ENCODE measurements at places on chromosomes 6 and 20.

- DNase-seq = peak; percentile 45
Measured at GRCh38 chr6:138017166-138017757, 90.0 kb downstream of the PERP start.

GRCh38 chr6:30163918-30164654 lies 740 bp downstream of the TRIM15 start:
- no peak for DNase-seq

GRCh38 chr6:53581856-53582255 lies 37.0 kb upstream of the GCLC start:
- DNase-seq = no peak

GRCh38 chr6:16168858-16169257 lies 40.0 kb downstream of the MYLIP start:
- peak; percentile 78 for DNase-seq

DNA sequence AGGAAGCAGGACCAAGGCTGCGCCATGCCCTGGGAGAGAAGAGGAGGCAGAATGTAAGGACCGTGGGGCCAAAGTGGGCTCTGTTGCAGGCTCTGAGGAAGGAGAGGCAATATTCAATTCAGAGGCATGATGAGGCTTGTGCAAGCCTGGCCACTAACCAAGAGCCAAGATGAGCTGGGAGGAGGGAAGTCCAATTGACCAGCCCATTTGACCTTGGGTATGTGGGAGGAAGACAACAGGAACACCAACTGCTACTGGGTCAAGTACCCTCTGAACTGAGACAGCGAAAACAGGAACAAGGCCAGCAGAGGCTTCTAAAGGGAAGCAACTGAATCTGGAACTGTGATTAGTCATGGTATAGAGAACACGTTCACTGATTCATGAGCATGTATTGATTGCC lies 779.6 kb downstream of the MAFB start:
- peak; percentile 34 for DNase-seq

DNA sequence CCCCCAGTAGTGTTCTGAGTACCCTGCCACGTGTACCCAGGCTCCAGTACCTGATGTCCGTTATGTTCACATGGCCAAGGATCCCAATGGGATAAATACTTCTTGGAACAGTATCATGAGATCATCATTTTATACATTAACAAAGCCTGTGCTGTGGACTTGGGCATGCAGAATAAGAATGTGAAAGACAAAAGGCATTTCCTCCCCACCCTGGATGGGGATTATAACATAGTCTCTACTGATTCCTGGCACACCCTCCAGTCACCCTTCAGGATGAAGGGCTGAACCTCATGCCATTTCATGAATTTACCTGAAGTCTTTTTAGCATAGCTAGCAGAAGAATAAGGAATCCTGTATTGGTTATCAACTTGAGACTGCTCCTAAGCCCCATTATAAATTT lies 2.8 kb downstream of the TNFRSF21 start:
- no peak for DNase-seq

GRCh38 chr6:80280262-80281010 lies 174.0 kb downstream of the BCKDHB start:
- DNase-seq = peak; percentile 6

DNA sequence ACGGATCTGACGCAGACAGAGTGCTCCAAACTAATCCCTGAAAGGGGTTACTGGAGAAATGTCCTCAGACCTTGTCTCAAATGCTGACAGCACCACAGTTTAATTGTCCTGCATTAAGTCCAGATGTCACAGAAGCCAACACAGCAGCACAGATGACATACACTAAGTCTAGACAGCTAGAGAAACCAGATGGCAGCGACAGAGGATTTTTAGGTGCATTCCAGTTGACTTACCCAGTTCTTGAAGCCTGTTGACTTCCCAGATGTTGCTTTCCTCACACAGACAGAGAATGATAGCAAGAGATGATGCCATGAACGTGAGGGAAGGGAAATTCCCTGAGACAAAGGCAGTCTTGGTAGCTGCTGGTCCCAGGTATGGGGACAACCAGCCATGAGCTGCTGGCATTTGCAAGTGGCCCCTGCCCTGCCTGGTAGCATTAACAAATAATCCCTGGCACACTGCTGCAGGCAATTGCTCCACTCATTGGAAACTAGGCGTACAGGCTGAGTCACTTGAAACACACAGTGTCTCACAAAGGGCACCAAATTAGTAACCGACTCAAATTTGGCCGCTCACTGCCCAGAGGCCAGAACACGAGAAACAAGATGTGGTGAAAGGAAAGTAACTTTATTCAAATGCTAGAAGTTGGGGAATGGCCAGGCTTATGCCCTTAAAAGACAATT lies 52.2 kb downstream of the ADGB start:
- no peak for DNase-seq

- no peak for DNase-seq
Measured at GRCh38 chr6:137724495-137725211, 142.4 kb upstream of the TNFAIP3 start.

DNA sequence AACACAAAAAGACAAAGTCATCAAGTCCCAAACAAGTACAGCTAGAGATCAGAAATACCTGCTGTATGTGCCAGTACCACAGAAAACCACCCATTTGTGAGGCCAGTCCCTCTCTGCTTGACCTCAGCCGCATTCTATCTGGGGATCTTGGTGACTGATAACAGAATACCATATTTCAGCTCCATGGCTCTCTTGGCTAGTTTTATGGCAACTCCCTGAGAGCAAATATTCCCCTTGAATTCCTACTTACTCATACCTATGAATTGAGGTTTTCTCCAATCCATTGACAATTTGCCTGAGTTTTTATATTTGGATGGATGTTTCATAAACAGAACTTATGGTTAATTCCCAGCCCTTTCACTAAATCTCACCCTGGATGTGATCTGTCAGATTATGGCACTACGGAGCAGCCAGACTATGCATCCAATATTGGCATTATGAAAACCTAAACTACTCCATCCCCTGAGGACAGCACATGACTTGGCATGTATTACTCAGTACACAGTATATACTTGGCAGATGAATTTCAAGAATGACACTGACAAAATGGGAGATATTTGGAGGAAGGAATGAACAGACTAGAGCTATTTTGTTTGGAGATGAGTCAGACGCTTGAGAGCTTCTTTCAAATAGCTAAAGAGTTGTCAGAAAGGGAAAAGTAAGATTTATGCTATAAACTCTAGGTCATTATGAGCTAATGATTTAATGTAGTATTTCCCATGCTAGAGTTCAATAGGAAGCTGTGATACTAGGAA lies 95.7 kb downstream of the PRDM1 start:
- no peak for DNase-seq

- DNase-seq = no peak
Measured at GRCh38 chr6:169766921-169767736, 15.7 kb downstream of the ERMARD start.

GRCh38 chr20:47676912-47677634 lies 108.2 kb downstream of the SULF2 start:
- DNase-seq = peak; percentile 26

GRCh38 chr6:159788276-159788675 lies 1.1 kb downstream of the TCP1 start:
- no peak for DNase-seq

- no peak for DNase-seq
Measured at GRCh38 chr6:136873748-136874147, 48.4 kb upstream of the SLC35D3 start.

DNA sequence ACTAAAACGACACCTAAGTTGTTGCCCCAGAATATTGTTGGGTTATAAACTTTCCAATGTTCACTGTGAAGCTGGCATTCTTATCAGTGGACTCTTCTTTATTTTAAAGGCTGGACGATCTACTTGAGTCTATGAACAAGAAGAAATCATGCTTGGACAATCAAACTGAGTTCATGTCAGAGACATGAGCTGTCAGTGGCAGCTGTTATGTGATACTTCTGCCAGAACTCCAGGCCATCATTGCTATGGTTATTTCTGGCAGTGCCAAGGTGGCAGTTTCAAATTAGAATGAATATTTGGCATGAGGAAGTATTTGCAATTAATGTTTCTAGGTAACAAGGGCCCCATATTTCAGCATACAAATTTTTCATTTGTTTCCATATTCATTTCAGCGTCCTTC lies 417.3 kb downstream of the LMBRD1 start:
- no peak for DNase-seq

GRCh38 chr20:15895560-15896084 lies 677.6 kb downstream of the KIF16B start:
- no peak for DNase-seq

DNA sequence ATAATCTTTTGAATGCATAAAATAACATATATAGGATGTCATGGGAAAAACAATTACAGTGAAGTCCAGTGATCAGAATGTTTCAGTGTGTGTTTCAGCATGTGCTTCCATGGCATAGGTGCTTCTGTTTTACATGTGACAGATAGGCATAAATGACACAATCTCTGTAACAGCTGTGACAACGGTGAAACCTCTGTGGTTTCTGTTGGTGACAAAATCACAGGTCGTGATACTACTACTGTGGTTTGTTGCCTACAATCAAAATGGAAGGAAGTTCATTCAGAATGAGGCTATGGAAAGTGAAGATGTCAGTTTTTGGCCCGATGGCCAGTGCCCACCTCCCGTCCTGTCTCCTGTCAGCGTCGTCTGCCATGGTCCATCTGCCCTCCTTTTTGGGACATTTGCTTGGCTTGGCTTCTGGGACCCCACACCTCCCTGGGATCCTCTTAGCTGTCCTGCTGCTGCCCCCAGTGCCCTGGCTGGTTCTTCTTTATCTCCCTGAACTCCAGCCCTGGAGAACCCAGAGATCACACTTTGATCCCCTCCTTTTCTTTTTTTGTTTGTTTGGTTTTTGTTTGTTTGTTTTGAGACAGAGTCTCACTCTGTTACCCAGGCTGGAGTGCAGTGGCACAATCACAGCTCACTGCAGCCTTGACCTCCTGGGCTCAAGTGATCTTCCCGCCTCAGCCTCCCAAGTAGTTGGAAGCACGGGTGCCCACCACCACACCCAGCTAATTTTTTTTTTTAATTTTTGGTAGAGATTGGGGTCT lies 79.3 kb upstream of the NAA20 start:
- peak; percentile 61 for DNase-seq

DNA sequence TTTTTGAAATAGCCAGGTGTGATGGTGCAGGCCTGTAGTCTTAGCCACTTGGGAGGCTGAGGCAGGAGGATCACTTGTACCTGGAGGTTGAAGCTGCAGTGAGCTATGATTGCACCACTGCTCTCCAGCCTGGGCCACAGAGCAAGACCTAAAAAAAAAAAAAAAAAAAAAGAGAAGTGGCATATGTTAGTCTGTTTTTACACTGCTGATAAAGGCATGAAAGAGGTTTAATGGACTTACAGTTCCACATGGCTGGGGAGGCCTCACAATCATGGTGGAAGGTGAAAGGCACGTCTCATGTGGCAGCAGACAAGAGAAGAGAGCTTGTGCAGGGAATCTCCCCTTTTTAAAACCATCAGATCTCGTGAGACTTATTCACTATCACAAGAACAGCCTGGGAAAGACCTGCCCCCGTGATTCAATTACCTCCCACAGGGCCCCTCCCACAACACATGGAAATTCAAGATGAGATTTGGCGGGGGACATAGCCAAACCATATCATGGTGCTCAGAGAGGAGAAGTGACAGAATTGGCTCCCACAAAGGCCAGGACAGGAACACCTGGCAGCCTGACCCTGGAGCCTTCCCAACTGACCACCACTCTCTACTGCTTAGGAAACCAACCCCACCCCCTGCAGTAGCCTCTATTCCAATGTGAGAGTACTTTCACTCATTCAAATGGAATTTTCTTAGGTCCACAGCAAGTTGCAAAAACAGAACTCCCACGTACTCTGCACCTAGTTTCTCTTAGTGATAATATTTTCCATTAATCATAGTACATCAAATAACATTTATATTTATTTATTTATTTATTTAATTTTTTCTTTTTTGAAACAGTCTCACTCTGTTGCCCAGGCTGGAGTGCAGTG lies 29.8 kb downstream of the ARHGAP40 start:
- DNase-seq = no peak

GRCh38 chr6:12748815-12749521 lies 32.4 kb downstream of the PHACTR1 start:
- no peak for DNase-seq

DNA sequence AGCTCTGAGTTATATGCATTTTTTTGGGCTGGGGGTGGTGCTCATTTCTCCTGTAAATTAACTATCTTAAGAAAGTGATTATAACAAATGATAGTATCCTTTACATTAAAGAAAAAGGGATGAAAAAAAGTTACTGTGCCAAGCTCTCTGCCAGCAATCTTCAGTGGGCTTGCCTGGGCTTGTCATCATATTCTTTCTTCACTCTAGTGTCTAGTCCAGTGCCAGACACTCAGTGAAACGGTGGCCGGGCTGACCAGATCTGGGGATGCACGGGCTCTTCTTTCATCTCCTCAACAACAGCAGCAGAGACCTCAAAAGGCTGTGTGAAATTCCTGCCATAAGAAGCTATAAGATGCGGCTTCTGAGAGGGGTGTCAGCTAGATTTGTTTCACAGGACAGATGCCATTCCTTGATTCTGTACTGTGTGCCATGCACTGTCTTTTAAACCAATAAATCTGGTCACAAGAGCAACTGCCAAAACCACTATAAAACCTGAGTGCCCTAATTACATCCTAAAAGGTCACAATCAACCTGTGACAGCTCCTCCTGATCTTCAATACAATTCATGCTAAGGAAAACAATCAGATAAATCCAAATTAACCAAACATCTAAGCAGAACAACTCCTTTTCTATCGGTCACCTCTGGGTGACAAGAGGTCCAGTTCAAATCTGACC lies 12.1 kb downstream of the EXOC2 start:
- DNase-seq = no peak

DNA sequence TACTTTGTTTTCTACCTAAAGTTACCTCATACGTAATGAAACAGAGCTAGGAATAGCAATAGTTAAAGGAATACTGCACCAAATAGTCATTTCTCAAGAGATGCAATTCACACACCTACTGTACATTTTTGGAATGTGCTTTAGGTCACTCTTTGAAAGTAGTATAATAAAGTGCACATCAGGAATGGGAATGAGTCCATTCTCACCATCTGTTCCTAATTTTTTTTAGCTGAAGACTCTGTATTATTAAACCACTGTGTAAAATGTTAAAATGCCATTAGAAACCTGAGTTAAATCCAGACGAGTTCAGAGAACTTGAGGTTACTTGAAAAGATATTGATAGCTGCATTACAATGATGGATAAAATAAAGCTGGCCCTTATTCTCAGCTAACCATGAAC lies 51.9 kb upstream of the EPHA7 start:
- DNase-seq = no peak

GRCh38 chr6:26420688-26421171 lies 18.7 kb downstream of the BTN3A1 start:
- DNase-seq = peak; percentile 54

- peak; percentile 89 for DNase-seq
Measured at GRCh38 chr6:474453-475185, 83.1 kb downstream of the IRF4 start.

- peak; percentile 35 for DNase-seq
Measured at GRCh38 chr20:8271727-8272126, 139.7 kb downstream of the PLCB1 start.

DNA sequence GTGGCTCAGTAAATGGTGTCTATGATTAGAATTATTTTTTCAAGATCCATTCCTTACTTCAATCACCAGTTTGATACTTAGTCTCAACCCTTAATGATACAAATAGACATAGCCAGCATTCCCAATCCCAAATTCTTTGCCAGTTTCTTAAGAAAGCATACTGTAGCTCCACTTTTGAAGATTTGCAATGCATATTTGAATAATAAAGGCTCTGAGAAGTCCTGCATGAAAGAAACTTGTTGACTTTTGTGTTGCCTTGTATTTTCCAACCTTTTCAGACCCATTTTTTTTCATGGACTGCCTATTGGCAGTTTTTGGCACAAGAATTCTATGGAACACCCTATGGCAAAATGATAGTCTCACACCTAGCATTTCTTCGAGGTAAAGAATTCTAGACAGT lies 215.6 kb upstream of the CHD6 start:
- DNase-seq = no peak

GRCh38 chr20:35952480-35953386 lies 1.6 kb downstream of the SCAND1 start:
- peak; percentile 84 for DNase-seq
